Activated CD4-positive, alpha-beta T cell treated with anti-CD3 and anti-CD28 coated beads, Interleukin-2, amount 50 U/mL, for 24 hours (primary cell): ENCODE measurements at places on chromosomes 1 and 21.

GRCh38 chr1:112524251-112524650, 15.5 kb downstream of the WNT2B start:
- DNase-seq = no peak

- no peak for DNase-seq
Observed at GRCh38 chr1:223712850-223713474, 623 bp downstream of the CAPN2 start.

DNA sequence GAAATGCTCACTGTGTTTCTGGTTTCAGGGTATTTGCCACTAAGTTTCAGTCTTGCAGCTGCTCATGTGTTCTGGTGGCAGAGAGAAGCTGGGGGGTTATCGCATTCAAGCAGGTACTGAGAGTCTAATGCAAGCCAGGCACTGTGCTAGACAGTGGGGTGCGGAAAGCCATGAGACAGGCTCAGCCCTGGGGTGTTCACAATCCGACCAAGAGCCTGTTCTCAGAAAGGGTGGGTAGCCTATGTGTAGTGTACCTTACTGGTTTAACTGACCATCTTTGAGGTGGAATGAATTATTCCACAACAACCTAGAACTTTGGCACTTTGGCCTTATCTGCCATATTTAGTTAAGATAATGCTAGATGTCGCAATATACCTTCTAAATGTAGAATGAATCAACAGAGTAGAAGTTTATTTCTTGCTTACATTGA, 55.3 kb upstream of the ROR1 start:
- DNase-seq = no peak

- DNase-seq = no peak
Observed at GRCh38 chr1:246020211-246020954, 486.7 kb downstream of the SMYD3 start.

- DNase-seq = no peak
Observed at GRCh38 chr1:208413006-208413405, 168.8 kb upstream of the PLXNA2 start.

GRCh38 chr1:230416430-230416829, 9.7 kb downstream of the PGBD5 start:
- no peak for DNase-seq

DNA sequence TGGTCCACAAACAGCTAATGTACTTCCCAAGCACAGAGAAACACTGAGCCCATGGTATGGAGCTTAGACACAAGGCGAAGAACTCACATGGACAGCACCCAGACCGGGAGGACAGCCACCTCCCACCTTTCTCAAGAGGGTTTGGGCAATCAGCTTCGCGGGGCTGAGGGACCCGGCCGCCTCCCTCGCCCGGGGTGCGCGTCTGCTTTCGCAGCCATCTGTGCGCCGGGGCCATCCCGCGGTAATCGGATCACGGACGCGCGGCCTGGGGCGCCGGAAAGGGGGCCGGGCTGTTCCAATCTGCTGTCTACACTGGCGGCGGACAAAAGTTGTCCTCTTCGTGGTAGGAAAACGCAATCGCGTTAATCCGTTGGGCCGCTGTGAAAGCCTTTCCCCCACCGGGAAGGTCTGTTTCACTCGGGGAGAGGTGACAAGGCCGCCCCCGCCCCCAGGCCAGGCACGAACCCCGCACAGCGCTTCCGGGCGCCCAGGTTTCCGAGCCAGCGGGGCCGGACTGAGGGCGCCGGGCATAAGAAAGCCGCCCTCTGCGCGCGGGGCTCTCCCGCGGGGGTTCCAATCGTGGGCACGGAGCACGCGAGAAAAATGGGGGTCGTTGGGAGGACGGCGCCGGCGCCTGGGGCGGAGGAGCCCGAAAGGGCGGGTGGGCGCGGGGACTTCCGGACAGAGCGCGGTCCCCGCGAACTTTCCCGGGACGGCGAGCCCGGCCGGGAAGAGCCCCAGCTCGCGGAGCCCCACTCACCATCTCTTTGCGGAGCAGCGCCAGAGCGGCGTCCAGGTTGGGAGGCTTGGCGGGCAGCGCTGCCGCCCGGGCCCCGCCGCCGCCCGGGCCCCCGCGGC, 664 bp downstream of the FAM89A start:
- no peak for DNase-seq

GRCh38 chr1:84698151-84699110, 8.2 kb upstream of the SSX2IP start:
- DNase-seq = no peak

GRCh38 chr1:168335500-168335899, 54.8 kb downstream of the TBX19 start:
- DNase-seq = no peak

DNA sequence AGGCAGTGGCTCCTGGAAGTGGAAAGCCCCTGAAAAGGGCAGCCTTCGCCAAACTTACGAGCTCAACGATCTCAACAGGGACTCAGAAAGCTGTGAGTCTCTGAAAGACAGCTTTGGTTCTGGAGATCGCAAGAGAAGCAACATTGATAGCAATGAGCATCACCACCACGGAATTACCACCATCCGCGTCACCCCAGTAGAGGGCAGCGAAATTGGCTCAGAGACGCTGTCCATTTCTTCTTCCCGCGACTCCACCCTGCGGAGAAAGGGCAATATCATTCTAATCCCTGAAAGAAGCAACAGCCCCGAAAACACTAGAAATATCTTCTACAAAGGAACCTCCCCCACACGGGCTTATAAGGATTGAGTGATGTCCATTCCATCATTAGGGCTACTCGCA, 42.4 kb downstream of the PLPPR4 start:
- no peak for DNase-seq
